K562 (cell line): ENCODE measurements at places on chromosomes 11 and 22. TPM values are rescaled to one million over a fixed set of nuclear protein-coding genes. Genes with fewer than 3 reads are reported as not detected.

Gene POU2AF2
- total RNA-seq: not detected in 2 replicates

Gene MAPK12
- 68.4 and 69.1 TPM in 2 replicates for total RNA-seq

Gene RTN4R
- 2.8 and 3.0 TPM in 2 replicates for total RNA-seq

Gene RFPL2
- not detected in 2 replicates for total RNA-seq

Gene PHOX2A
- not detected in 2 replicates for total RNA-seq

DNA sequence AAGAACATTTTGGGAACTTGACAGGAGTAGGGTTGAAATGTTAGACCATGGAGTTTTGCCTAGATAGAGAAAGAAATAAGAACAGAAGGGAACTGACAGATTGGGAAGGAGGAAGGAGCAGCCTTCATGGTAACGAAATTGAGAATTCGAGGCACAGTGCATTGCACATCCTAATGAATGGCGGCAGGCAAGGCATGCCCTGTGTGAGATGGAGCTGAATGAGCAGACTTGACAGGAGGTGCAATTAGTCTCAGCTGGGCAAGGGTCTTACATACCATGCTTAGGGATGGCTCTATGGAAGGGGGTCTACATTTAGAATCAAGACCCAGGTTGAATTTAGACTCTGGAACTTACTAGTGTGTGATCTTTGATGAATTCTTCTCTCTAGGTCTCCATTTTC lies 25.0 kb upstream of the NTM start:
- DNase-seq: no peak
- no peak overlapping the region for H3K4me3 ChIP-seq
- H3K4me1 ChIP-seq: no peaks in the 10 kb centered on the region
- H3K27me3 ChIP-seq: no peaks in the 10 kb centered on the region
- H3K36me3 ChIP-seq: no peaks in the 10 kb centered on the region
- H3K27ac ChIP-seq: no peak overlapping the region

- no peak overlapping the region for H3K4me3 ChIP-seq
- H3K4me1 ChIP-seq: no peaks in the 10 kb centered on the region; the same call in 1 of the 2 replicates
- H3K27ac ChIP-seq: no peak overlapping the region
- no peaks in the 10 kb centered on the region for H3K27me3 ChIP-seq
These were observed 16.2 kb downstream of the PIWIL3 start for GRCh38 chr22:24758164-24758799.

GRCh38 chr11:50412832-50413231 lies 380.2 kb downstream of the OR4C45 start:
- no peaks in the 10 kb centered on the region for H3K36me3 ChIP-seq
- no peak for DNase-seq
- H3K4me3 ChIP-seq: no peak overlapping the region
- no peak overlapping the region for H3K27ac ChIP-seq

DNA sequence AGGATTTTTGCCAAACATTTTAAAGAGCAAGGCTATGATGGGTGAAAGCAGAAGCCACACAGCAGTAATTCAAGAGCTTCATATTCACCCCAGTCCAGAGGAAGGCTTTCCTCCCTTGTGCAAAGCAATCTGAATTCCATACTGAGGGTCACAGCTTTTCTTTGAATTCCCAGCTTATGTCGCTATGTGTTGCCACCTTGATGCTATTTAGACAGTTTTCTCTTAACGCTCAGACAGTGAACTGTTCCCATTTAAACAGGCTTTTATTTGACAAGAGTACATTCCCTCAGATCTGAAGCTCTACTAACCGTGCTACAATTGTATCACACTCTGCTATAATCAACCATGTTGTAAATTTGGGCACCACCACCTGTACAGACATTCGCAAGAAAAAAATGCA lies 279.7 kb downstream of the CADM1 start:
- no peak overlapping the region for H3K27ac ChIP-seq
- no peaks in the 10 kb centered on the region for H3K36me3 ChIP-seq
- no peak overlapping the region for H3K4me3 ChIP-seq
- DNase-seq: no peak

GRCh38 chr11:126185259-126186024 lies 26.0 kb downstream of the RPUSD4 start:
- H3K27ac ChIP-seq: no peak overlapping the region
- no peaks in the 10 kb centered on the region for H3K27me3 ChIP-seq
- no peak overlapping the region for H3K4me3 ChIP-seq
- no peaks in the 10 kb centered on the region for H3K4me1 ChIP-seq
- H3K36me3 ChIP-seq: peaks cover 6% of the 10 kb centered on the region; the same call in 1 of the 3 replicates

DNA sequence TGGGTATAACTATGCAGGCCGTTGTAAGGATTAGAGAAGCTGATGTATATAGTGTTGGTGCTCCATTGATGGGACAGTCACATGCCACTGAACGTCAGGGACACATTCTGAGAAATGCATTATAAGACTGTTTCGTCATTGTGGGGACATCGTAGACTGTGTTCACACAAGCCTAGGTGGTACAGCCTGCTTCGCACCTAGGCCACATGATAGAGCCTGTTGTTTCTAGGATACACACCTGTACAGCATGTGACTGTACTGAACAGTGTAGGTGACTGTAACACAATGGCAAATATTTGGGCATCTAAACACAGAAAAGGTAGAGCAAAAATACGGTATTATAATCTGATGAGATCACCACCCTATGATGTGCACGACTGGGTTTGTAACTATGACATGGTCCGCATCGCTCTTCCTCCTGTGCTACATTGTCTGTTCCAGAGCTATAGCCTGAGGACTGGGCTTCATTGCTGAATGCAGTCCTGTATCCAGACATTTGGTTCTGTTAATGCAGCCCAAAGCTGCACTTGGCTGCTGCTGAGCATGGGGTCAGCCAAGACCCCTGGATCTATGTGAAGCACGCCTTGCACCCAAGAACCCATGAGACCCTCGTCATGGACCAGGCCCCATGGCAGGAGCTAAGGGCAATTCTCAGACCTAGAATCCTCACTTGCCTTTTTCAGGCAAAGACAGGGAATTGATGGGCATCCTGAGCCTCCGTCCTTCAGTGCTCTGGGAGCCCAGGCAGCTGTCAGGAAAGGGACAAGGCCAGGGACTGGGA lies 51.1 kb upstream of the THY1 start:
- H3K27ac ChIP-seq: no peak overlapping the region
- no peaks in the 10 kb centered on the region for H3K27me3 ChIP-seq
- DNase-seq: no peak
- peaks cover 11% of the 10 kb centered on the region for H3K4me1 ChIP-seq
- no peaks in the 10 kb centered on the region for H3K36me3 ChIP-seq

- H3K4me1 ChIP-seq: peaks cover 50% of the 10 kb centered on the region
- H3K36me3 ChIP-seq: no peaks in the 10 kb centered on the region
- no peaks in the 10 kb centered on the region; the same call in 2 of the 3 replicates for H3K27me3 ChIP-seq
- H3K4me3 ChIP-seq: peak overlapping the region; percentile 48
These were observed 3.4 kb upstream of the MCAM start for GRCh38 chr11:119320240-119320775.

DNA sequence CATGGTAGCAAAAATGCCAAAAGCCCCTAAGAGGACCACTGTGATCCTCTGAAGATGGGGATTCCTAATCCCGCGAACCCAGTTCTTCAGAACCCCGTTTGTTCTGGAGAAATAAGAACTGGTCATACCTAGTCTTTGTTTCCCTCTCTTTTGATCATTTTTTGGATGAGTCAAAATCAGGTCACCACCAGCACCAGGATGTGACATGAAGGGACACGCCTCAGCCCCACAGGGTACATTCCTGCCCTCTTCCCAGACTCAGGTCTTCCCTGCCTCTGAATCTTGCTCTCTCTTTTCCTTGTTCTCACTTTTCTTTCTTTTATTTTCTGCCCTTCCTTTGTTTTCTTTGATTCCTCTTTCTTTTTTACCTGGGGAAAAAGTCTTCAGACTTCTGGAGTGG lies 14.6 kb upstream of the ANO1 start:
- H3K4me3 ChIP-seq: no peak overlapping the region
- H3K27ac ChIP-seq: no peak overlapping the region
- peaks cover 66% of the 10 kb centered on the region for H3K27me3 ChIP-seq

DNA sequence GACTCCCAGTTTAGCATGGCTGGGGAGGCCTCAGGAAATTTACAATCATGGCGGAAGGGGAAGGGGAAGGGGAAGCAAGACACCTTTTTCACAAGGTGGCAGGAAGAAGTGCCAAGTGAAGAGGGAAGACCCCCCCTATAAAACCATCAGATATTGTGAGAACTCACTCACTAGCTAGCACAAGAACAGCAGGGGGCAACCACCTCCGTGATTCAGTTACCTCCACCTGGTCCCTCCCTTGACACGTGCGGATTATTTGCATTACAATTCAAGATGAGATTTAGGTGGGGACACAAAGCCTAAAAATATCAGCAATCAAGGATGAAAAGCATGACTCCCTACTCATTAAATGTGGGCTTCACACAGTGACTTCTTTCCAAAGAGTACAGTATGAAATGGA lies 155.0 kb upstream of the CCDC90B start:
- no peak overlapping the region for H3K4me3 ChIP-seq
- no peaks in the 10 kb centered on the region for H3K4me1 ChIP-seq
- H3K27me3 ChIP-seq: no peaks in the 10 kb centered on the region; the same call in 1 of the 2 replicates
- no peak for DNase-seq
- no peak overlapping the region for H3K27ac ChIP-seq
- H3K36me3 ChIP-seq: no peaks in the 10 kb centered on the region

DNA sequence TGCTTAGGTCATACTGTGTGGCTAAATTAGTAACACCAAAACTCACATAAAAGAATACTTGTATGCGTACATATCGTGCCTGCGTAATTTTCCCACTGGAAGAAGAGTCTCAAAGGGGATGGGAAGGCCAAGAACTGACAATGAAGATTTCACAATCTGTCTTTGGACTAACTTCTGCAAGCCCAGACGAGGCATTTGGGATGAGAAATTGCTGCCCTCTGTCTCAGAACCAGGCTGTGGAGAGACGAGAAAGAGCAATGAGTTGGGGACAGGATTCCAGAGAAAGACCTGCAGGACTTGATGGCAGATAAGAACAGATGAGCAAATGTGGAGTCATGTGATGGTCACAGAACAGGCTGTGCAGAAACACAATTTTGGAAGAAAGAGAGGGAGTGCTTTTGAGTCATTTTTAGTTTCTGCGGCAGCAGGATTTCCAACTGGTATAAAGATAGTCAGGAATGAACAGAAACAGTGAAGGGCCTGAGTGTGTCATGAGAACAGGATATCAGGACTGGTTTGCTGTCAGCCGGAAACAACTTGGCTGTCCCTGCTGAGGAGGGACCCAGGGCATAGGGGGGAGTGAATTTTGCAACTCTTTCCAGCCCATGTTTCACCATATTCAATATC lies 82.7 kb upstream of the CTSC start:
- peak; percentile 72 for DNase-seq
- H3K27me3 ChIP-seq: no peaks in the 10 kb centered on the region
- H3K36me3 ChIP-seq: no peaks in the 10 kb centered on the region
- H3K27ac ChIP-seq: peak overlapping the region; percentile 40
- H3K4me1 ChIP-seq: peaks cover 36% of the 10 kb centered on the region

GRCh38 chr22:43241699-43242386 lies 54.9 kb upstream of the TTLL12 start:
- no peak overlapping the region for H3K4me3 ChIP-seq
- H3K36me3 ChIP-seq: no peaks in the 10 kb centered on the region
- peaks cover 44% of the 10 kb centered on the region for H3K4me1 ChIP-seq
- H3K27ac ChIP-seq: no peak overlapping the region
- H3K27me3 ChIP-seq: no peaks in the 10 kb centered on the region

- no peak for DNase-seq
- no peak overlapping the region for H3K27ac ChIP-seq
- no peaks in the 10 kb centered on the region for H3K36me3 ChIP-seq
- H3K27me3 ChIP-seq: peaks cover 8% of the 10 kb centered on the region; the same call in 2 of the 3 replicates
- no peaks in the 10 kb centered on the region for H3K4me1 ChIP-seq
These were observed 239.0 kb downstream of the CTTN start for GRCh38 chr11:70637186-70637800.

GRCh38 chr11:117809236-117810055 lies 12.4 kb upstream of the DSCAML1 start:
- peaks cover 19% of the 10 kb centered on the region for H3K27me3 ChIP-seq
- H3K4me1 ChIP-seq: peaks cover 13% of the 10 kb centered on the region; the same call in 2 of the 3 replicates
- no peak overlapping the region for H3K4me3 ChIP-seq

- H3K4me3 ChIP-seq: no peak overlapping the region
- DNase-seq: no peak
- H3K27me3 ChIP-seq: no peaks in the 10 kb centered on the region
- peak overlapping the region; percentile 89; the same call in 2 of the 3 replicates for H3K27ac ChIP-seq
- peaks cover 15% of the 10 kb centered on the region for H3K36me3 ChIP-seq
These were observed 89.0 kb downstream of the MICAL2 start for GRCh38 chr11:12199231-12199948.

DNA sequence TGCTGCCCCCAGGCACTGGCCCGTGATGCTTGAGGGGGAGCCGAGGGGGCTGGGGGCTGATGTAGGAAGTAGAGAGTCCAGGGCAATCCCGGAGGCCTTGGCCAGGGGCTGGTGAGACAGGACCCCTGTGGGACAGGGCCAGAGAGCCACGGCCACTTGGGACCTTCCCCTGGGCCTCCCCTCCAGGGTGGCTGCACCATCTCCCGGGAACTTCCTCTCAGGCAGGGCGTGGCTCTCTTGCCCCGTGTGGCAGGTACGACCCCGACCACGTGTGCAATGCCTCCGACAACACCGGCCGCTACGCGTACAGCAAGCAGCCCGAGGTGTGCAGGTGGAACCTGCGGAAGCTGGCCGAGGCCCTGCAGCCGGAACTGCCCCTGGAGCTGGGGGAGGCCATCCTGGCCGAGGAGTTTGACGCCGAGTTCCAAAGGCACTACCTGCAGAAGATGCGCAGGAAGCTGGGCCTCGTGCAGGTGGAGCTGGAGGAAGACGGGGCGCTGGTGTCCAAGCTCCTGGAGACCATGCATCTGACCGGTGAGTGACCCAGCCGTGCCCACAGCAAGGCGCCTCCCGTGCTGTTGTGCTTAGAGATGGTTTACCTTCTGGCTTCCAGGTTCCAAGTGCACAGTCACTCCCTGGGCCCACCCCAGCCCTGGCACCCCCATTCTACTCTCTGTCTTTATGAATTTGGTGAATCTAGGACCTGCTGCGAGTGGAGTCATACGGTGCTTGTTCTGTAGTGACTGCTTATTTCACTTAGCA lies 9.7 kb downstream of the SELENOO start:
- H3K4me3 ChIP-seq: no peak overlapping the region
- peaks cover 64% of the 10 kb centered on the region for H3K36me3 ChIP-seq
- H3K4me1 ChIP-seq: no peaks in the 10 kb centered on the region
- no peak for DNase-seq
- no peaks in the 10 kb centered on the region for H3K27me3 ChIP-seq

DNA sequence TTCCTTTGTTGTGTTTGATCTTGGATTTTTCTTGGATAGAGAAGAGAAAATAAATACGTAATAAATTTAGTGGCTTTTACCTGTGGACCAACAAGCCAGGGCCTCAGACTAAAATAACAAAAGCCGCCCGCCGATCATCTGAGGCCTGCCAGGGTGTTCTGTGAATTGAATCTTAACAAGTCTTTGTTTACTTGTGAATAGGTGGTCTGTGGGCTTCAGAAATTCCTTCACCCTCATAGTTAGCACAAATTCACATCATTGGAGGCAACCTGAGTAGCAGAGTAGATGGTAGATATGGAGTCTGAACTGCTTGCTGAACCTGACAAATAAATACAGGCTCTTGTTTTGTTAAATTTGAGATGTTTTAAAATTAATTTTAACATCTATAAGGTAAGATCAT lies 176.3 kb upstream of the MTNR1B start:
- H3K27ac ChIP-seq: no peak overlapping the region
- DNase-seq: no peak
- H3K4me1 ChIP-seq: no peaks in the 10 kb centered on the region
- no peak overlapping the region for H3K4me3 ChIP-seq
- H3K27me3 ChIP-seq: no peaks in the 10 kb centered on the region
- no peaks in the 10 kb centered on the region for H3K36me3 ChIP-seq

- no peaks in the 10 kb centered on the region; the same call in 2 of the 3 replicates for H3K27me3 ChIP-seq
- no peak overlapping the region for H3K4me3 ChIP-seq
- H3K36me3 ChIP-seq: no peaks in the 10 kb centered on the region
- DNase-seq: no peak
- no peak overlapping the region for H3K27ac ChIP-seq
These were observed 207.5 kb upstream of the ZBED5 start for GRCh38 chr11:11065396-11065795.

- DNase-seq: no peak
- H3K27ac ChIP-seq: no peak overlapping the region
- no peak overlapping the region for H3K4me3 ChIP-seq
- peaks cover 10% of the 10 kb centered on the region; the same call in 2 of the 3 replicates for H3K36me3 ChIP-seq
- no peaks in the 10 kb centered on the region for H3K27me3 ChIP-seq
- H3K4me1 ChIP-seq: peaks cover 70% of the 10 kb centered on the region
These were observed 34.1 kb upstream of the GRAMD4 start for GRCh38 chr22:46586123-46586519.
